ENCODE measurements at places on chromosomes 1 and 21. TPM values are rescaled to one million over a fixed set of nuclear protein-coding genes. Genes with fewer than 3 reads are reported as not detected.

The UBAP2L gene
- total RNA-seq = 93.6 TPM

The CIART gene
- 5.9 TPM for total RNA-seq

The BCL2L15 gene
- total RNA-seq = under 0.01 TPM

The LDLRAD1 gene
- not detected for total RNA-seq

The CD1B gene
- not detected for total RNA-seq
